ENCODE measurements at places on chromosomes 6 and 20.
A peak's percentile ranks its signal among the peaks of the same experiment; 100 is the strongest.

DNA sequence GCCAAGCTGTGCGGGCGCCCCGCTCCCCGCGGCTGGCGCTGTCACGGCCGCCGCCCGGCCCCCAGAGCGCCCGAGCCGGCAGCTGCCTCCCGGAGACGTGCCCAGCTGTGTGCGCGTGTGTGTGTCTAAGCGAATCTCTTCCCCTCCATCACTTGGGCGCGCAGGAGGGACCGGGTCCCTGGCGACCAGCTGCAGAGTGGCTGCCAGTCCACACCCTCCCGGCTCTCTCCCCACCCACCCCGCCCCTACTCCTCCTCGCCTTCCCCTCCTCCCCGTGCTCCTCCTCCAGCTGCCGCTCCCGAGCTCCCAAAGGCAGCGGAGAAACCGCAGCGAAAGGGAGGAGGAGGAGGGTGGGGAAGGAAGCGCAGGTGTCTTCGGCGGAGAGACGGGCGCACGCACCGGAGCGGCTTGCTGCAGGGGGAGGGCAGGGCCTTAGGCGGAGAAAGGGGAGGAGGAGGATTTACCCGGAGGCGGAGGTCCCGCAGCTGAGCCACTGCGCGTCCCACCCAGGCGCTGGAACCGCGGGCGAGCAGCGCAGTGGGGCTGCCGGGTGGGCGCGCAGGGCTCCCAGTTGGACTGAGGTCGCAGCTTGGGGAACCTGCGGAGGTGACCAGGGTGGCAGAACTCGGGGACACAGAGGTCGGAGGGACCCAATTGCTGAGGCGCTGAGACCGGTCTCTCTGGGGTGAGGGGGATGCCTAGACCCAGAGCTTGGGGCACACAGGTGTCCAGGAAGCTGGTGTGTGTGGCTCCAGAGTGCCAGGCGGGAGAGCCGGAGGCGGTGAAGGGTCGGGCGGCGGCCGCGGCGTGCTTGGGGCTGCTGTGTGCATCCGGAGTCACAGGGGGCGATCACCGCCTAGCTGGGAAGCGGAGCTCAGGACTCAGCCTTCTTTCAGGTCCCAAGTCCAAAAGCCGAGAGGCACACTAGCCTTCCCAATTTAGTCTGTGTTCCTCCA, at the start of gene HS3ST5:
TSS of gene HS3ST5 (minus strand) at position 198 of the 956 bp plus-strand sequence. CDS start 280,178 bp downstream, outside the sequence.
- DNase-seq: peak; percentile 17

DNA sequence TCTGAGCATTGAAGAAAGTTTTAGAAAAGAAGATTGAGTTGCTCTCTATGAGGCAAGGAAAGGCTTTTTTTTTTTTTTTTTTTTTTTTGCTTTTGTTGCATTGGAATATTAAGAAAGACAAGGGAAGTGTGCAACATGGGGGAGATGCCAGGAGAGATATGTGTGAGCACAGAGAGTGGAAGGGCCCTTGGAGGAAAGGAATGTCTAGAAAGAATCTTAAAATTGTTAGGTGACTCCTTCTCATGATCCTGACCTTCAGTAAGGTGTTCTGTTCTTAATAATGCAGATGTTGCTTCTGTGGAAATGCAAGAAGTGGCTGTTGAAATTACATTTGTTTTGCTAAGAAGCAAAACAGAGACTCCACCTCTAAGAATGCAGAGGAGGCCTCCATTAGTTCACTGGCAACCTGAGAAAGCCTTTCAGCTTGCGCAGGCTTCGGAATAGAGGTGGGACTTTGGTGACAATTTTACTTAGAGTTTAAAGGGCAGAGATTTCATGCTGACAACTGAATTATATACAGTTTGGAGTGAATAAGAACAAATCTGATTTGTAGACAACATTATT, 118.0 kb upstream of the ASCC3 start:
- DNase-seq: no peak

- no peak for DNase-seq
Measured at GRCh38 chr6:2855061-2855519, 13.4 kb upstream of the SERPINB1 start.

- DNase-seq: no peak
Measured at GRCh38 chr6:39803872-39804271, 11.7 kb downstream of the DAAM2 start.

DNA sequence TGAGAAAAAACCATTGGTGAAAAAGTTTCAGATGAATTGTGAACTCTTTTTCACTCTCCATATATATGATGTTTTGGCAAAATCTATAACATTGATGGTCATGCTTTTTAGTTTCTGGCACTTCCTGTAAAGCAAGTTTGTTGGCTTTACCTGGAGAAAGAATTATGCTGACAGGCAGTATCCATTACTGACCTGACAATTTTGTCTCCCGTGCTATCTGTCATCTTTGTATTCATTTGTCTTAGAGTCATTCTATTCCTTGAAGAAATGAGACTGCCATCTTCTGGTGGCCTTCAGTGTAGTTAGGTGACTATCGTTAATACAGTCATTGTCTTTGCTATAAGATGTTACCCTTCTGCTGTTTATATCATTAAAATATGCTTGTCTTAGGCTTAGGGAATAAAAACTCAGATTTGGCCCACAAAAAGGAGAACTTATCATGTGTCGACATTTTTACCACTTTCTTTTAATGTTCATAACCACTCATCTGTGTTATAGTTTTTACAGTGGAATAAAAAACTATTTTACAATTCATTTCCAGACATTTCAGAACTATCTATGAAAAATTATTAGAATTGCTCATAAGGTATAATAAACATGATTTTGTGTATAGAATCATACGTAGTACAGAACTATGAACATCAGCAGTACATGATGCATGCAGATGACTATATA, 707.0 kb downstream of the EPM2A start:
- peak; percentile 21 for DNase-seq
